Omental fat pad (tissue), 4 donors: ENCODE measurements at places on chromosomes 2 and 18.

DNA sequence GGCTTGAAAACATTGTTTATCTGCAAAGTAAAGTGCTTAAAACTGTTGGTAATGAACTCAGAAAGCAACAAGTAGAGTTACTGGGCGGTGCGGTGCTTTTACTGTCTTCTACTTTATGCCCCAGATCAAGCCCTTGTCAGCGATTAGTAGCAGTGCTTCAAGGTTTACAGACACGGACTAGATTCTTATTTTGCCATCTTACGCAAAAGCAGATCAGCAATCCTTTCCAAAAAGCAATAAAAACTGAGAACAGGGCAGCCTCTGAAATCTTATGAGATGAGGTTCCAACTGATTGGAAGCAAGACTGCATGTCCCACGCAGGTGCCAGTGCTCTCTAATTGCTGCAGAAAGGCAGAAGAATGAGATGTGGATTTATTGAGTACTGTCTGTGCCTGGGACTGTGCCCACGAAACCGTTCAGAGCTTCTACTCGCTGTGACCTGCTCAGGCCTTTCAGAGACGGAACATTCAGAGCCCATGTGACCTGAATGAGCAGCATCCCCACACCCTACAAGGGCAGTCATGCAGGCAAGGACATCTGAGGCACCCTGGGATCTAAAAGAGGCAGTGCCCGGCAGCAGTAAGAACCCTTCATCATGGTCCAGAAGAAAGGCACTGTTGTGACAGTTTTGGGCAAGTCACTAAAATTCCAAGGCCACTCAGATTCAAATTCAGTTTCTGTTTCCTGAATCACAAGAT lies 15.7 kb downstream of the COL4A3 start:
- DNase-seq, result no peak

- DNase-seq, result no peak
Measured at GRCh38 chr2:38636069-38636468, 29.8 kb upstream of the GALM start.

GRCh38 chr2:146850746-146851145 lies 994.1 kb upstream of the ACVR2A start:
- DNase-seq, result no peak

- DNase-seq, result no peak
Measured at GRCh38 chr2:185823773-185824172, 85.2 kb downstream of the FSIP2 start.

DNA sequence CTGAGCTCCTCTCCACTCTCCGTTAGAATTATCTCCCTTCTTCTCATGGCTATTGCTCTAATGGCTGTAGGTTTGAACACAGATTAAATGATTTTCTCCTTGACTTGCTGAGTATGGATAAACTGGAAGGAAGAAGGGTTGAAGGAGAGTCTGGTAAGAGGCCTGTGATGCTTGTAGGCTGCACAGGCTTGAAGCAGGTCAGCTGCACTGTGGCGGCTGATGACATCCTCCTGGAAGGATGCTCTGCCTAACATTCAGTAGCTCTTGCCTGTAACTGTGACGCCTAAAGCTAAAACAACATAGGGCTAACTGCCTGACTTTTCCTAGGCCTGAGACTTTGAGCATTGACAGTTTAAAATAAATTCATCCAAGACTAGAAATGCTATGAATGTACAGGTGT lies 166.3 kb downstream of the MREG start:
- DNase-seq, result no peak

DNA sequence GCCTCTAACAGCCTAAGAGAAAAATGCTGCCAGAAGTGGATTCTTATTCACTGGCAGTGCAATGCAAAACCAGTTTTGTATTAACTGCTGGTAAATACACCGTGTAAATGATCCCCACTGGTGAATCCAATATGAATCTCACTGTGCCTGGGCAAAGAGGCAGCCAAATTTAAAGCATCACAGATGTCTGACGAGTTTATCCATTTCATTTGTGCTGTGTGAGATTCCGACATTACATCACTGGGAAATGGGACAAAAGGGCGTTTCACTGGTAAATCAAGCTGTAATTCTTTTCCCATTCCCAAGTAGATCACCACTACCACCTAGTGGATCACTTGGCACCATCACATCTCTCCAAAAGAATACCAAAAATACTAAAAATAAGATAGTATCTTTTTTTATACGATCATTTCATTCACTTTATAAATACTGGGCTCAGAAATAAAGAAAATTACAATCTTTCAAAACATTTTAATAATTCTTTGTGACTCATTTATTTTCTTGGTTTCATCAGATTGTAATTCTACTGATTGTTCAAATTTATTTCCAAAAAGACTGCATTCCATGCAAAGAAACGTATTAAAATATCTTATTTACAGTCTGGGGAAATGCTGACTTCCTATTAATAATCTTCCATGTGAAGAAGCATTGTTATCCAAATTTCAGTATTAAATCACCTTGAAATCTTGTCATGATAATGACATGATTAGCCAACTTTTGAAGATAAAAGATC lies 125.6 kb downstream of the GRB14 start:
- DNase-seq, result no peak

DNA sequence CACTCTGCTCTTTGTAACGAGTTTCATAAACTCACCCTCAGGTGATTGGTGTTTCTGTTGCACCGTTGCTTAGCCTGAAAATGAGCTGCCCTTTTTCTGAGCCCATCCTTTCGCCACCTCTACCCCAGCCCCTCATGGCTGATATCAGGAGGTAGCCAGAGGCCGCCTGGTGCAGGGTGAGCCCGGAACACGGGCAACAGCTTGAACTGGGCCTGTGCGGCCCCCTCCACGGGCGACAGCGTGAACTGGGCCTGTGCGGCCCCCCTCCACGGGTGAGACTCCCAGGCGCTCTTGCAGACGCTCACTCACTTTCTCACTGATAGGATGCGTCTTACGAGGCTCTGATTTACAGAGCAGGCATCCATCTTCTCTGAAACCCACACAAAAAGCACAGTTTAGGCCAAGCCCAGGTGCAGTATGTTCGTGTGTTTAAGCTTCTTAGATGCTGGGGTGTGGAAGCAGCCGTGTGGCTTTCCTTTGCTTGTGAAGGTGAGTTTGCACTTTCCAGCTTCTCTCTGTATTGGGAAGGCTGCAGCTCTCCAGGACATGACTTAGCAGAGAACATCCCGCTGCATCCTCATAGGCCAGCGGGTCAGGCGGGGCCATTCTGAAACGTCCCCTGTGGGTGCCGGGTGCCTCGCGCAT lies 83.5 kb downstream of the NFATC1 start:
- DNase-seq, result no peak

DNA sequence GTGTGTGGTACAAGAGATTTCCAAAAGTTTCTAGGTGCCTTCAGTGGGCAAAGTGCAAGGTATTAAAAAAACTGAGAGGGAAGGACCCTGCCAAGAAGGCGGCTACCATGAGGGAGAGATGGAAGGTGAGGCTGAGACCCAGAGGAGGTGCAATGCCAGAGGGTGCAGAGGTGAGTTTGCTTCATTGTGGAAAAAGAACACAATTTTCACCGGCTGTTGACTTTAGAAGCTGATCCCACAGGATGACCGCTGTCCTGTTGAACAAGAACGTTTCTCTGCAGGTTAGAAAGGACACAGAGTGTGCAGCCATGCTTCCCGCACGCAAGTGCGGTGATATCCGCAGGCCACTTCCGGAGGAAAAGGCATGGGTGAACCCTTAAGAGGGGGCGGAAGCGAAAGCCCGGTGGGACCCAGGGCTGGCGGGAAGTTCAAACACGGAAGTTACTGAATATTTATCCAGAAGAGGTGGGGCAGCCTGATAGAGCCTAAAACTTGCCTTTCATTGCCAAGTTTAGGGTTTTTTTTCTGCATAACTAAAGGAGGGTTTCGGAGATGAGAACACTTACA lies 16.6 kb downstream of the SP110 start:
- no peak for DNase-seq
